ENCODE measurements at places on chromosomes 12 and 14.

DNA sequence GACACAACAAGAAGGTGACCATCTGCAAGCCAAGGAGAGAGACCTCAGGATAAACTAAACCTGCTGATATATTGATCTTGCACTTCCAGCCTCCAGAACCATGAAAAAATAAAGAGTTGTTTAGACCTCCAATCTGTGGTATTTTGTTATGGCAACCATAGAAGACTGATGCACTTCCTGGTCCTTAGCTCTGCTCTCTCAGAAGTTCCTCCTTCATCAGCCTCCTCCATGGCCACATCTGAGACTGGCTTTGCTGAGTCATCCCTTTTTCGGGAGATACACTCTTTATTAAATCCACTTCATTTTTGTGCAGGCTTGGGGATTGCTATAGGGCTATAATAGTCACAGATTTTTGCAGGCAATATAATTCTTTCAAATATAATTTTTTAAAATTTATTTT is 89.6 kb upstream of the ATF7IP start:
- no peaks in the 10 kb centered on the region for H3K36me3 ChIP-seq
- no peak overlapping the region for H3K27ac ChIP-seq
- H3K4me3 ChIP-seq: no peak overlapping the region
- no peaks in the 10 kb centered on the region for H3K4me1 ChIP-seq

DNA sequence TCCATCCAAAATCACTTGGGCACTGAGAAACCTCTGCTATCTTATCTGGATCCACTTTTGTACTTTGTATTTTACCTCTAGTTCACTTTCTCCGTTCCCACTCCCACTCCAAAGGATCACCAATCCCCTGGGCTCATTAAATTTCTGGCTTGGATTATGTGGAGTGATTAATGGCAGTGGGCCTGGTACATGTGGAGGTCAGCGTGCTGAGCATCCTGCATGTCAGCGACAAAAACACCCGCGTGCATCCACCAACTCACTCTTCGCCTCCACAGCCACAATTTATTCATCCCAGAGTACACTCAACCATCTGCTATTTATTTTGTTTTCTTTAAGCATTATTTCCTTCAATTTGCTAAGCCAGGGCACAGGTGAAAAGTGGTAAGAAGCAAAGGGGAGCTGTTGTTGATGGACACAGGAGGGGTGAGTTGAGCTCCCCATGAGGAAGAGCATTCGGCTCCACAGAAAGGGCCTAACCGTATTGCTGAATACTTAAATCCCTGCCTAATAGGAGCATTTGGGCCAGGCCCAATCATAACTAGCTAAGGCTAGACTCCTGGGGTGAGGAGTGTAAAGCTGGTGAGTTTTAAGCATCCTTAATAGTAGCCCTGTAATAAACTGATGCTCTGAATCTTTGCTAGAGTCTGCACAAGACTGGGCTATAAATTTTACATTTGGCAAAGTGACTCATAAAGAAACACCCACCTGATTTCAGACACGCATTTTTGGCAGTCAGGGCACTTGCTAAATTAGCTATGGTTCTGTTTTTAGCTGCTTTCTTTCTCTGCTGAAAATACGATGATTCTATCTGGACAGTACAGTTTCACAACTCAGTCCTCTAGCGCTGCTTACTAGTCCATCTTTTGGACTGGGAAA is 137.8 kb downstream of the SLC25A21 start:
- no peak overlapping the region for H3K27ac ChIP-seq
- H3K27me3 ChIP-seq: no peaks in the 10 kb centered on the region
- no peaks in the 10 kb centered on the region for H3K4me1 ChIP-seq

DNA sequence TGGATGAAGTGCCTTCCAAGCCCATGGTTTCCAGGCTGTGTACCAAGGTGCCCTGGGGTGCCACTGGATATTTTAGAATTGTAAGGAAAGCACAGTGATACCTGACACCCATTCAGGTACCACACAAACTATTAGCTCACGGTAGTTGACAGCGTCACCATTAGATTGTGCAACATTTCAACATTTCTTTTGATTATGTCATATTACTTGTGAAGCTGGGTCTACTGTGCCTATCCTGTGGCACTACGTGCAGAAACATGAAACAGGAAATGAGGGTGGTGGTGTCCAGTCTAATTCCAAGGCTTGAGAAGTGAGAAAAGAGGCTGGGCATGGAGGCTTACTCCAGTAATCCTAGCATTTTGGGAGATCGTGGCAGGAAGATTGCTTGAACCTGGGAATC is 75.5 kb upstream of the CPM start:
- H3K27me3 ChIP-seq: no peaks in the 10 kb centered on the region
- H3K4me3 ChIP-seq: no peak overlapping the region
- H3K36me3 ChIP-seq: no peaks in the 10 kb centered on the region
- DNase-seq: no peak
- no peak overlapping the region for H3K27ac ChIP-seq

DNA sequence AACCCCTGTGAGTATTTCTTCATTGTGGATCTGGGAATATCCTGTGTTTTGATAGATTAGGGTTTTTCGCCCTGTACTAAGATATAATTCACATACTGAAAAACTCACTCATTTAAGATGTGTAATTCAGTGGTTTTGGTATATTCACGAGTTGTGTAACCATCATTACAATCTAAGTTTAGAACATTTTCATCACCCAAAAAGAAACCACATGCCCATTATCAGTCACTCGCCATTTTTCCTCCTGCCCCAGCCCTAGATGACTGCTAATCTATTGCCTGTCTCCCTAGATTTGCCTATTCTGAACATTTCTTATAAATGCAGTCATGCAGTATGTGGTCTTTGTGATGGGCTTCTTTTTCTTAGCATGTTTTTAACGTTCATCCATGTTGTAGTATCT is 67.9 kb upstream of the ATF1 start:
- no peak for DNase-seq
- H3K36me3 ChIP-seq: peaks cover 78% of the 10 kb centered on the region
- no peak overlapping the region for H3K27ac ChIP-seq
- H3K4me3 ChIP-seq: no peak overlapping the region

DNA sequence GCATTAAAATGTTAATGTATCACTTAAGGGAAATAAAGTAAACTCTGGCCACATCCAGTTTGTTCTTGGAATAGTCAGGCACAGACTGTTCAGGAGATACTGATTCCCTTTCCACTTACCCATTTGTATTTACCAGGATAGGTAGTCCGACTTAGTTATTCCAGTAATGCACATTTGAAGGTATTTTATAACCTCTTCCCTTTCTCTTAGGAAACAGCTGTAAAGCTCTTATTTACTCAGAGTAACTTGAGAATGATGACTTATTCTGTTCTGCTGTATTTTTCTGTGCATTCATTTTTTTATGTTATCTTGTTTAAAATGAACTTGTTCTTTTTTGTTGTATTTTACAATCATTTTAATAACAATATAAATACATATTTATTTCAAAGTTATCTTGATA is 78.0 kb downstream of the METTL25 start:
- H3K27ac ChIP-seq: no peak overlapping the region
- H3K4me3 ChIP-seq: no peak overlapping the region

DNA sequence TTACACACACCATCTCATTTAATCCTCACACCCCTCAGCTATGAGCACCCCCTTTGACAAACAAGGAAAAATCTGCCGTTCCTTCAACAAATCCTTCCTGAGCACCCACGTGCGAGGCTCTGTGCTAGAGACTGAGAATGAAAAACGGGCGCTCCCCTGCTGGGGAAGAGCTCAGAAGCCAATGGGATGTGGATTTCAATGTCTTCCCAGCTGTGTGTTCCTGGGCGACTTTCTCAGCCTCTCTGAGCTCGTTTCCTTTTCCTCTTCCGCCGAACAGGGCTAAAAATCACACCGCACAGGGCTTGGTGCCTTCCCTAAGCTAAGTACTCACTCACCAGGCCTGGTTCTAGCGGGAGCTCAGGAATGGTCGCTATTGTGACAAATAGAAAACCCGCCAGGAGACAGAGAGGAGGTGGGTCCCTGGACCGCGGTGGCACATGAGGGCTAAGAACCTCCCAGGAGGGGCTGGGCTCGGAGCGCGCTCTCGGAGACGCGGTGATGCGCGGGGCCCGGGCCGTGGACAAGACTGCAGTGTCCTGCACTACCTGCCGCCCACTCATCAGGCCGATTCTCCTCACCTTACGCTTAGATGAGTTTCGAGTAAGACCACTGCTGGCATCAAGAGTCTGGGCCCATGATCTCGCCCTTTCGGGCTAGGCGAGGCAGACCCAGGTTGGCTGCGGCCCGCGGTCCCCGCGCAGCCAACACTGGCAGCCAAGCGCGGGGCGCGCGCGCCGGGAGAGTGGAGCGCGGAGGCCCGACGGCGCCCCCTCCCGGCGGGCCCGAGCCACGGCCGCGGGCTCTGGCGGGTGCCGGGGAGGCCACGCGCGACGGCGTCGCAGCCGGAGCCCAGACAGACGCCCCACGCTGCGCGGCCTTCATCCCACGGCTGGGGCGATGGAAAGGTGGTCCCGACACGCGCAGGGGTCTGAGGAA is 17.0 kb downstream of the ZDHHC22 start:
- peak overlapping the region; percentile 52 for H3K27ac ChIP-seq
- peaks cover 12% of the 10 kb centered on the region for H3K4me1 ChIP-seq
- peak overlapping the region; percentile 63 for H3K4me3 ChIP-seq
- peak; percentile 47 for DNase-seq
- H3K27me3 ChIP-seq: peaks cover 47% of the 10 kb centered on the region
- H3K36me3 ChIP-seq: no peaks in the 10 kb centered on the region

- H3K27me3 ChIP-seq: no peaks in the 10 kb centered on the region
- H3K36me3 ChIP-seq: no peaks in the 10 kb centered on the region
- H3K27ac ChIP-seq: peak overlapping the region; percentile 60
- no peak overlapping the region for H3K4me3 ChIP-seq
- DNase-seq: peak; percentile 26
Measured at GRCh38 chr12:12008931-12009611, 61.7 kb upstream of the BCL2L14 start.

DNA sequence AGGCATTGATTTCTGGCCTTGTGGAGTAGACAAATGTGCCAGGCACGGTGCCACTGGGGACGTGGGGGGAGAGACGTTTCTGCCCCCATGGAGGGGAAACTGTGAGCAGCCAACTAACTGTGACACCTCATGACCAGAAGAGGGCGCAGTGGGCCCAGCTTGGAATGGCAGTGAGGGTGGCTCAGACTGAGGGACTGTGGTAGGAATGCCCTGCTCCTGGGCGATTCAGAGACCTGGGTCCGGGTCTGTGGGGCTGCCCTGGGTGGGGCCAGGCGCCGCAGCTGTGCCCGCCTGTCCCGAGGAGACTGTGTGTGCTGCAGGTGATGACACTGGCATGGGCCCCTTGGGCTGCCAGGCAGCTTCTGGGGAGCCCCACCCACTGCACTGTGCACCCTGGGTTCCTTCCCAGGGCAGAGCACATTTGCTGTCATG is 60.6 kb downstream of the SLC25A47 start:
- no peak overlapping the region for H3K27ac ChIP-seq
- H3K4me3 ChIP-seq: no peak overlapping the region
- DNase-seq: peak; percentile 45
- peaks cover 13% of the 10 kb centered on the region for H3K36me3 ChIP-seq
- no peaks in the 10 kb centered on the region for H3K4me1 ChIP-seq

GRCh38 chr14:83251402-83251801 is 1717.7 kb upstream of the SEL1L start:
- no peak for DNase-seq
- no peak overlapping the region for H3K27ac ChIP-seq
- no peaks in the 10 kb centered on the region for H3K27me3 ChIP-seq

DNA sequence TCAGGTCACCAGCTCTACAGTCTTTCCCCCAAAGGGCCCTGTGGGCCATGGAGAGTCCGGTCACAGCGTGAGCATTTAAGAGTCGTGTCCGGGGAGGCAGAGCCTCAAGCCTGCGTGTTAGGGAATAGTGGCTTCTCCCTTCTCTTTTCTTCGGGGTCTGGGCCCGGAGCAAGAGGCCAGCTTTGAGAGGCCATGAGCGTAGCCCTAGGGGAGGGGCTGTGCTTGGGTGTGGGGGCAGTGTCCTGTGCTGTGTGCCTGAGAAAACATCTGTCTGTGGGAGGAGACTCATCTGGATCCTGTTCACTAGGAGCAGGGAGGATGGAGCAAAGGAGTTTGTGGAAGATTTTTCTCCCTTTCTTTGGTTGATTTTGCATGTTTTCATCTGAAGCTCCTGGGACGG is 5.3 kb downstream of the LRP1-AS start:
- H3K4me1 ChIP-seq: no peaks in the 10 kb centered on the region
- no peaks in the 10 kb centered on the region for H3K36me3 ChIP-seq
- no peak overlapping the region for H3K27ac ChIP-seq
- no peak overlapping the region for H3K4me3 ChIP-seq
- no peak for DNase-seq
- no peaks in the 10 kb centered on the region for H3K27me3 ChIP-seq

GRCh38 chr12:12350868-12351463 is 924 bp upstream of the MANSC1 start:
- H3K4me3 ChIP-seq: no peak overlapping the region
- DNase-seq: no peak
- no peaks in the 10 kb centered on the region for H3K27me3 ChIP-seq

- no peak overlapping the region for H3K27ac ChIP-seq
- H3K27me3 ChIP-seq: no peaks in the 10 kb centered on the region
- no peak for DNase-seq
Measured at GRCh38 chr12:104505095-104505818, 48.5 kb downstream of the CHST11 start.

GRCh38 chr12:126847005-126847629 is 1419.9 kb upstream of the TMEM132C start:
- no peaks in the 10 kb centered on the region for H3K27me3 ChIP-seq
- no peak overlapping the region for H3K4me3 ChIP-seq
- H3K36me3 ChIP-seq: no peaks in the 10 kb centered on the region
- no peak for DNase-seq
- no peaks in the 10 kb centered on the region for H3K4me1 ChIP-seq

DNA sequence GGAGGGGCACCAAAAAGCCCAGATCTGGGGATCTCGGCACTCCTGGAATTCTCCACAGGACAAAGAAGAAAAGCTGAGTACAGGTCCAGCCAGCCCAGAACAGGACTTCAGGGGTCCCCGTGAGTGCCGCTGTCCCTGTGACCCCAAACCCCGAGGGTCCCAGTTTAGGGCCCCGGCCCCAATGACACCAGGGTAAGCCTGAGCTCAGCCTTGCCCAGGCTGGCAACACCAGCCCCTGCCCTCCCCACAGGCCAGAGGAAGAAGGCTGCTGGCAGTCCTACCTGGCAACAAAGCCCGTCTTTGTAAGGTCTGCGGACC is 1.8 kb downstream of the CDK2AP1 start:
- peaks cover 2% of the 10 kb centered on the region for H3K36me3 ChIP-seq
- H3K27ac ChIP-seq: no peak overlapping the region
- no peaks in the 10 kb centered on the region for H3K27me3 ChIP-seq
- H3K4me3 ChIP-seq: peak overlapping the region; percentile 48
- peaks cover 13% of the 10 kb centered on the region for H3K4me1 ChIP-seq

GRCh38 chr12:102061560-102062418 is at the start of gene WASHC3:
Gene WASHC3, minus strand, starts transcription at chr12:102061991. Its CDS starts 29 bp downstream, at chr12:102061962.
- H3K27ac ChIP-seq: peak within 1 kb of the TSS; percentile 90
- DNase-seq: peak; percentile 96
- peak within 1 kb of the TSS; percentile 82 for H3K4me3 ChIP-seq
- H3K27me3 ChIP-seq: no peaks in the 10 kb centered on the region
- peaks cover 14% of the 10 kb centered on the region for H3K4me1 ChIP-seq
- H3K36me3 ChIP-seq: peaks cover 7% of the 10 kb centered on the region

- H3K4me1 ChIP-seq: no peaks in the 10 kb centered on the region
- no peak overlapping the region for H3K27ac ChIP-seq
- H3K36me3 ChIP-seq: no peaks in the 10 kb centered on the region
- H3K4me3 ChIP-seq: no peak overlapping the region
- no peak for DNase-seq
- H3K27me3 ChIP-seq: peaks cover 2% of the 10 kb centered on the region
Measured at GRCh38 chr12:101551362-101552114, 43.2 kb upstream of the MYBPC1 start.
